ENCODE measurements at places on chromosomes 5 and 9.

DNA sequence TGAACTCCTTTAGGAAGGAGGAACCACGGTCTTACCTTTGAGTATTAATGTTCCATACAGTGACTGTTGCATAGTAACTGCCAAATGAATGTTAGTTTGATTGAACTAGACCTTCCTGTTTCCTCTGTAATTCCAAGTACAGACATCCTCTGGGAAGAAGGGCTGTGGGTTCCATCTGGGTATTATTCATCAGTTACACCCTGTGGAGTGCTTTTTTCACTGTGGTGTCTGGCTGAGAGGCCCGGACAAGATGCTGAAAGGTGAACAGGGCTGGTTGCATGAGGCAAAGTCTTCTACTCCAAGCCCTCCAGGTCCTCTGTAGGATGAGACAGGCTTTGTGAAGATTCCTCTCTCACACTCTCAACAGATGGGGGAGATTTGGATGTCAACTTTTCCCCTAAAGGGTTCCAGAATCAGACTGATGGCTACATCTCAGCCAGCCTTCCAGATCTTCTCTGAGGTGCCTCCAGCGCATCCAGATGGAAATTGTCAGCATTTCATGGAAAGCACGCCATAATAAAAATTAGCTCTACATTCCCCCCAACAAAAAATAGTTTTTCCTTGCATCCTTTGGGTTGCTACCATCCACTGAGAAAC lies 230.9 kb downstream of the GAS1 start:
- no peak for DNase-seq

DNA sequence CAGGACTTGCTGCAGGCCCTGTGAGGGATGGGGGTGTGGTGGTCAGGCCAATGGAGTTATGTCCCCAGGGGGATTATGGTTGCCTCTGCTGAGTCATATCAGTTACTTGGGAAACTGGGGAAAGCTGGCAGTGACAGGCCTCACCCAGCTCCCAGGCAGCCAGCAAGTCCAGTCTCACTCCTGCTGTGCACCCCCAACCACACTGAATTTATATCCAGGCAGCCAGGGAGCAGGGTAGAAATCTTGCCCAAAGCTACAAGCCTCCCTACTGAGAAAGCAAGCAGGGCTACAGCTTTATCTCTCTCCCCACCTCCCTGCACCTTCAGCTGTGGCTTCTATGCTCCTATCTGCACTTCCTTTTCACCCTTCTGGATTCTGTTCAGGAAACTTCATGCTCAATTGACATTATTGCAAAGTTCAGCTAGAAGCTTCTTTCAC lies 2076.0 kb upstream of the CDH9 start:
- DNase-seq: no peak

DNA sequence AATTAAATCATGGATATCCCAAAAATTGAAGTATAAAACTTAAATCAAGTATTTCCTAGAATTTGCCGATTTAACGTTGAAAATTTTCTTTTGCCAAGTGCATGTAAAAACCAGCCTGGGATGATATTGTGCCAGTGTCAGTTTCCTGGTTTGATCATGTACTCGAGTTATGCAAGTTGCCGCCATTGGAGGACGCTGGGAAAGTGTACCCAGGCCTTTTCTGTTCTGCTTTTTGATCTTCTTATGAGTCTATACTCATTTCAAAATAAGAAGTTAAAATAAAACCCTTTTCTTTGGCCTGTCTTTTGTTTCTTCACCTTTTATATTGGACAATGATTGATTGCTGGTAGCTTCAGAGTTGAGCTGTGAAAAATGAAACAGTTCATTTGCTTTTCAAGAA lies 93.1 kb upstream of the NFIL3 start:
- no peak for DNase-seq

DNA sequence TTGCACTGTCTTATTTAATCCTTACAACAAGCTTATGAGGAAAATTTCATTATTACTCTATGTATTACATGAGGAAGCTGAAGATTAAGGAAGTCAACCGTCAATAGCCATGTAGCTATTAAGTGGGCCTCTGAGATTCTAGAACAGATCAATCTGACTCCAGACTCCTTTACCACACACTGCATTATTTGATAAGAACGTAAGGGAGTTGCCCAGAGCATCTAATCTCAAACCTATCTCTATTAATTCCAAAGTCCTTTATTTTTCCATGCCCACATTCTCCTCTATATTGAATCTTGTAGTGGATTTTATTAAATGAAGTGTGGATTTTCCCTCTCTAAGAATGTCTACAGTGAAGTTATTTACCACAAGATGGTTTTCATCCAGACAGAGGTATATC lies 118.2 kb upstream of the MTAP start:
- no peak for DNase-seq

DNA sequence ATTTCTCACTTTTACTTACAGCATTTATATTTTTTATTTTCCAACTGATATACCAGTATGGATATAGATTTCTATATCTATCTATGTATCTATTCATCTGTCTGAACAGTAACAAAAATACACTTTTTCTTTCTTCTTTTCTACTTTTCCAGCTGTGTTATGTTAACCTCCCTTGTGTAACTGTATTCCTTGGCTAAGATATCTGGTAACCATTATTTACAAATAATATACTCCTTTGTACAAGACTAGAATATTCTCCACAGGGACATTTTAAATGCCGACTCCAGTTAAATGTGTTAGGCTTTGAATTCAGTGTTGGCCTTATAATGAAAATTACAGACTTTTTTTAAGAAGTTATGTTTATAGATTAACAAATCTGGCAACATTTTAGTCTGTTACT lies 168.7 kb downstream of the XRCC4 start:
- DNase-seq: no peak

DNA sequence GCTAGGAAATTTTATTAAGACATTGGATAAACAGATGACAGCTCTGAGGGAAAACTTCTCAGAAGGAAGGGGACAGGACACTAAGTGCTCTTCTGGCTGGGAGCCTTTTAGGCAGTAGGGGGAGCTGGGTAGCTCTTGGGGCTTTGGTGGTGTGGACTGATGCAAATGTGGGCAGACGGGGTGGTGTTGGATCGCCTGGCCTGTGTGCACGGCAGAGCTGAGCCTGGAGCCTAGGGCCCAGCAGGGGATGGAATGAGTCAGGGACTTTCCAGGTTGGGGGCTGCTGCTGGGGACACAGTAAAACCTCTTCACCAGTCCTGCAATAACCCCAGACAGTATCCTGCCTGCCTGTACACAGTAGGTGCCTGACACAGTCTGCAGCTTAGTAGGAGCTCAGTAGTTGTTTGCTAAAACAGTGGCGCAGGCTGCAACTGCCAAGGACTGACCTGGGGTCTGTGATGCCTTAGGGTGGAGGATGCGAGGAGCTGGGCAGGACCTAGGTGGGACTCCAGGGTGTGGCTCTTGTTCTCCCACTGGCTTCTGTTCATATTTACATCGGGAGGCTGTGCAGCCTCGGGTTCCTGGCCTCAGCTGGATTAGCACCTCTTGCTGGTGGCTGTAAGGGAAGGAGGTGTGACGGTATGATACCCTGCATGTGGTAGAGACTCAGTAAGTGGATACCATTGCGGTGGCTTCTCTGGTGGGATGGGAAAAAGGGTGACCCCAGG lies 83.8 kb downstream of the DAB2IP start:
- peak; percentile 89 for DNase-seq

DNA sequence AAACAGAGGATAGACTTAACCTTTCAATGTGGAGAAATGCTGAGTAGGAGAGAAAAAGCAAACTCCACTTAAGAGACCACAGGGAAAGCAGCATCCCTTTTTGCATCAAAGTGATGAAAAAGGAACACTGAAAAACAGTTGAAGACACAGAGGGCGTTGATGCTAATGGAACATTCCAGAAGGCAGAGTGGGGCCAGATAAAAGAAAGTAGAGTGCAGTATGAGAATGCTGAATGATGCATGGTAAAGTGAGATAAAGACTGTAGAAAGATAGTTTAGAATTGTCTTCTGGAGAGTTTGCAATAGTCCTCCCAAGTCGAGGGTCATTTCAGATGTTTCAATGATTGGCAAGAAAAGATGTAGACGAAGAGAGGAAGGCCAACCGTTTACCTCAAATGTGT lies 574.3 kb downstream of the PRR16 start:
- no peak for DNase-seq

DNA sequence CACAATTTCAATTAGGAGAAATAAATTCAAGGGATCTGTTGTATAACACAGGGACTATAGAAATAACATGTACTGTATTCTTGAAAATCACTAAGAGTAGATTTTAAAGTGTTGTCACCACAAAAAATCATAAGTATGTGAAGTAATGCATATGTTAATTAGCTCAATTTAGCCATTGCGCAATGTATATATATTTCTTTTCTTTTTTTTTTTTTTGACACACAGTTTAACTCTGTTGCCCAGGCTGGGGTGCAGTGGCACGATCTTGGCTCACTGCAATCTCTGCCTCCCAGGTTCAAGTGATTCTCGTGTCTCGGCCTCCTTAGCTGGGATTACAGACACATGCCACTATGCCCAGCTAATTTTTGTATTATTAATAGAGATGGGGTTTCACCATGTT lies 70.2 kb downstream of the XRCC4 start:
- DNase-seq: no peak

Measured in H9 (cell line).